ENCODE measurements at places on chromosomes 1 and 21.

DNA sequence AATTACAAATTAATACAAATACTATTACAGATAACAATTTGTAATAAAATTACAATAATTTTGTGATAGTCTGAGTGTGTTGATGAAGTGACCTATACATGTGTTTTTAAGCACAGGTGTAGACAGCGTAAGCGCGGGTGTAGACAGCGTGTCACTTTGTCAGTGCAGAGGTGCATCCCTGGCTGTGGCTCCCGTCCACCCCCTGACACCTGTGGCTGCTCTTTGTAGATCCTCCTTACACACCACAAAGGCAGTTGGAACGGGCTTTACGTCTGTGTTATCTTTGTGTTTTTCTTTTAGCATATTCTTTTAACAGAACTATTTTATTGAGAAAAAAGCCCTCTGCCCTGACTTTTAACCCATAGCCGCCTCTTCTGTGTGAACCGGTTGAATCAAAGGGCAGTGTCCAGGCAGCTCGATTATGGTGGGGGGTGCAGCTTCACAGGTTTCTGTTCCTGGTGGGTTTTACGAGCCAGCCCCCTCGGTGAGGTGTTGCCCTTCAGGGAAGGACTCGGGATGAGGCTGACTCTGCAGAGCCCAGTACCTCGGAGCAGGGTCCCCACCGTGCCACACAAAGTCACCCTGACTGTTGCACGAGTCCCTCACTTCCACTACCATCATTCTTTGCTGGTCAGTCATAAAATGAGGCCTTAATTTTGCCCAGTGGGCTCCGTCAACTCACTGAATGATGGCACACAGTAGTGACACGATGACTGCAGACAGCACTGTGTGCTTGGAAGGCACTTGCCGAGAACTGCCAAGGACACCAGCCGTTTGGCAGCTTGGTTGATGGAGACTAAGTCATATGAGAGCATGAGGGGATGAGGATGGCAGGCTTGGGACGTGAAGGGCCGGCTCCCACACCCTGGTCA is 86.4 kb upstream of the COL6A1 start:
- no peak for DNase-seq

DNA sequence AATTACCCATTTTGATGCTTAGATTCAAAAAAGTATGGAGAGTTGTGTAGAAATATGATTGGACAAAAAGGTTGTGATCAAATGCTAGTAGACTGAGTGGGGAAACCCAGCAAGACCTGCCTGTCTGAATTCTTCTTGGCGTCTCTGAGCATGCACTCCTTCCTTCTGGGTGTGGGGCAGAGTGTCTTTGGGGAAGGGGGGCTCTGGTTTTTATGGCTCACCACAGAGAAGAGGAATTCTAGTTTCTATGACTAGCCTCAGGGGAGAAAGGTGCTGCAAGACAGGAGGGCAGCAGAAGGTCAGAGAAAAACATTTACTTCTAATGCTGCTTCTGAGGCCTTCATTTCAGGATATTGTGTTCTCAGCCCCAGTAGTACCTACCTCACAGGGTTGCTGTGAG is 33.9 kb upstream of the PIGC start:
- DNase-seq: no peak

DNA sequence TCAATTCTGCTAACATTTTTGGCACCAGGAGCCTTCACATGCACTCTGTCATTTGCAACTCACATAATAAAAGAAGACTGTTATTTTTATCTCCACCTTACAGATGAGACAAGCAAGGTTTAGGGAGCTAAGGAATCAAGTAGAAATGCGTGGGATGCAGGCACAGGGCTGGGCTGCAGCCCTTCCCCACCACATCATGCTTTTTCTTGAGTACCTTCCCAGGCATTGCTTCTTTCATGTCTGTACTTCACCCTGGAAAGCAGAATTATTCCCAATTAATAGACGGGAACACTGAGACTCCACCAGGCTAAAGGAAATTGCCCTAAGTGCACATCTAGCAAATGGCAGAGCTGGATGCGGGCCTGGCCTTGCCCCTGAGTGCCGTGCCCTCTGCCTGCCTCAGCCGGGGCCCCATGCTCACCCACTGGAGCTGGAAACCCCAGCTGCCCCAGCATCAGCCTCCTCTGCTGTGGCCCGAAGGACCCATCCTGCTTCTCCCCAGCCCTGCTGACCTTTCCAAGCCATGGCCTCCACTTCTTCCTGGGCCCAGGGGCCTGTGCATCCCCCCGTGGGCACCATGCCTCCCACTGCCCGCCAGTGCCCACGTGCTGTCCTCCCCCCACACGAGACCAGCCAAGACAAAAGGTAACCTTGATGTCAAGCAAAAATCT is 257.5 kb downstream of the TOMM20 start:
- DNase-seq: no peak

GRCh38 chr1:93025572-93025971 is 53.5 kb upstream of the MTF2 start:
- DNase-seq: no peak
